ENCODE measurements at places on chromosomes 5 and 9. TPM values are rescaled to one million over a fixed set of nuclear protein-coding genes. Genes with fewer than 3 reads are reported as not detected.

- DNase-seq, result no peak
Measured at GRCh38 chr9:127574072-127574993, 37.7 kb upstream of the STXBP1 start.

Gene SVEP1
- total RNA-seq, result 0.29 TPM

- DNase-seq, result no peak
Measured at GRCh38 chr9:13432904-13433303, 153.4 kb upstream of the MPDZ start.

- no peak for DNase-seq
Measured at GRCh38 chr9:6876195-6876894, 118.6 kb downstream of the KDM4C start.

Gene GABRA6
- total RNA-seq, result not detected

DNA sequence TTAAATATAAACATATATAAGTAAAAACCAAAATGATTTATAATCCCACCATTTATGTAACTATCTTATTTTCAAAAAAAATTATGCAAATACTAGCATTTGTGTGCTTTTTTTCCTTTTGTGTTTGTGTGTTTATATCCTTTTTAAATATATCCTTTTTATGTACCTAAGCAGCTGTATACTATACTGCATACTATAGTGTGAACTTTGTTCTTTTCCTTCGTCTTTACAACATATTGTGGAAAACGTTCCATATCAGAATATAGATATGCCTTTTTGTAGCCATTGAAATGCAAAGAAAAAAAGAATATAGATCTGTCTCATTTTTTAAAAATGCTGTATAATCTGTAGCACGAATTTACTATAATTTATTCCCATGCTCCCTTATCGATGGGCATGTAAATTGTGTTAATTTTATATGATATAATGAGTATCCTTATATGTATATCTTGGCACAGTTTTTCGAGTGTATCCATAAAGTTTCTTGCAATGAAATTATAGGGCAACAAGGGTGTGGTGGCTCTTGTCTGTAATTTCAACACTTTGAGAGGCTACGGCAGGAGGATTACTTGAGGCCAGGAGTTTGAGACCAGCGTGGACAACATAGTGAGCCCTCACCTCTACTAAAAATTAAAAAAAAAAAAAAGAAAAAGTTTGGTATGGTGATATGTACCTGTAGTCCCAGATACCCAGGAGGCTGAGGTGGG lies 83.3 kb downstream of the STK32A start:
- no peak for DNase-seq

Gene ORM2
- total RNA-seq, result not detected

Measured in epithelial cell of proximal tubule (primary cell).